ENCODE measurements at places on chromosomes 13 and 19. TPM values are rescaled to one million over a fixed set of nuclear protein-coding genes. Genes with fewer than 3 reads are reported as not detected.

The AMH gene
- total RNA-seq: 7.3 TPM

The LMTK3 gene
- total RNA-seq: 1.9 TPM

The PDX1 gene
- not detected for total RNA-seq

The TNNT1 gene
- not detected for total RNA-seq

- no peak overlapping the region for H3K27ac ChIP-seq
- no peaks in the 10 kb centered on the region for H3K27me3 ChIP-seq
- H3K36me3 ChIP-seq: no peaks in the 10 kb centered on the region
- peaks cover 53% of the 10 kb centered on the region for H3K4me1 ChIP-seq
Measured at GRCh38 chr19:39937094-39937720, 2.8 kb upstream of the FCGBP start.

DNA sequence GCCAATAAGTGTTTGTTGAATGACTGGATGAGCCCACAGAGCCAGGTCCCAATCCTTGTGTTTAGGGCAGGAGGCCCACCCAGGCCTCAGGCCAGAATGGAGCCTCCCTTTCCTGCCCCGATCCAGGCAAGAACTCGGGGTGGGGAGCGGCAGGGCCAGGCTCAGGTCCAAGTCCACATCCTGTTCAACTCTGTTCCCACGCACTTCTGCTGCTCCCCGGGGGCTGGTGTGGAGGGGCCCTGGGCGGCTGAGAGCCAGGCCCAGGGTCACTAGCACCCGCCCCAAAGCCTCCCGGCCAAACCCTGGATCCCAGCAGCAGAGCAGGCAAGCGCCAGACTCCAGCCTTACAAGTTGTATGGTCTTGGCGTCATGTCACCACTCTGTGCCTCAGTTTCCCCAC, 8.0 kb downstream of the ANGPTL8 start:
- H3K4me3 ChIP-seq: no peak overlapping the region
- peaks cover 4% of the 10 kb centered on the region for H3K4me1 ChIP-seq
- no peaks in the 10 kb centered on the region for H3K36me3 ChIP-seq
- no peak overlapping the region for H3K27ac ChIP-seq
- DNase-seq: no peak

GRCh38 chr13:22961835-22962537, 218.8 kb upstream of the SGCG start:
- H3K27ac ChIP-seq: no peak overlapping the region
- no peaks in the 10 kb centered on the region for H3K4me1 ChIP-seq
- no peaks in the 10 kb centered on the region for H3K27me3 ChIP-seq
- no peaks in the 10 kb centered on the region for H3K36me3 ChIP-seq
- H3K4me3 ChIP-seq: no peak overlapping the region

- no peak overlapping the region for H3K27ac ChIP-seq
- H3K36me3 ChIP-seq: no peaks in the 10 kb centered on the region
- H3K4me3 ChIP-seq: no peak overlapping the region
- DNase-seq: no peak
- H3K4me1 ChIP-seq: no peaks in the 10 kb centered on the region
- no peaks in the 10 kb centered on the region for H3K27me3 ChIP-seq
Measured at GRCh38 chr13:59842507-59842906, 321.2 kb downstream of the DIAPH3 start.
